ENCODE measurements at places on chromosomes 13 and 19.
A peak's percentile ranks its signal among the peaks of the same experiment; 100 is the strongest.

GRCh38 chr19:43469160-43469480 is 3.7 kb upstream of the LYPD3 start:
- peak; percentile 25 for DNase-seq

DNA sequence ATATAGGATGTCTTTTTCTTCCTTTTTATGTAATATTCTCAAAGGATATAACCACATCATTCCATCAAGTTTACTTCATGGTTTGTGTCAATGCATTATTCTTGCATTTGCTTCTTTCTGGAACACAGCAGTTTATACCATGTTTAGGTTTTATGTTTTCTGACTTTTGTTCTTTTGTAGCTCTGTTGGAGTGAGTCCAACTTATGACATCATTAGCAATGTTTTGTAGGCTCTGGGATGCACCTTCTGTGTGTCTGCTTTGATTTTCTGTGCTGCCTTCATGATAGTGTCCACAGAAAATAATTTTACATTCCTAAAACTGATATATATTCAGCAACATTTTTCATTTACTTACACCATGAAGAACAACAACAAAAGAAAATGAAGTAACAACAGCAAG is 68.9 kb downstream of the SHISA2 start:
- peak; percentile 6 for DNase-seq

GRCh38 chr19:35773020-35773806 is 2.2 kb upstream of the ARHGAP33 start:
- peak; percentile 54 for DNase-seq

GRCh38 chr19:17868669-17869068 is 3.1 kb upstream of the SLC5A5 start:
- no peak for DNase-seq

GRCh38 chr13:25902891-25903341 is 148.9 kb downstream of the SHISA2 start:
- no peak for DNase-seq

DNA sequence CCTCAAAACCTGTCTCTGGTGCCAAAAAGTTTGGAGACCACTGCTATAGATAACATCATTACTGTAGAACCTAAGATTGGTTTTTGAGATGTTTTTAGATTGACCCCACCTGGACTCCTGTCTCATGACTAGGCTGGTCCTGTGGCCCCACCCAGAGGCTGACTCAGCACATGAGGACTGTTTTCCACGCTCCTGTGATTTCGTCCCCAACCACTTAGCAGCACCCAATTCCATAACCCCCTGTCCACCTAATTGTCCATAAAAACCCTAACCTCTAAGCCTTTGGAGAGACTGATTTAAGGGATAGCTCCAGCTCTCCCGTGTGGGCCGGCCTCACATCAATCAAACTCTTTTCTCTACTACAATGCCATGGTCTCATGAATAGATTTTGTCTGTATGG is 25.6 kb upstream of the GAS6 start:
- DNase-seq: no peak

DNA sequence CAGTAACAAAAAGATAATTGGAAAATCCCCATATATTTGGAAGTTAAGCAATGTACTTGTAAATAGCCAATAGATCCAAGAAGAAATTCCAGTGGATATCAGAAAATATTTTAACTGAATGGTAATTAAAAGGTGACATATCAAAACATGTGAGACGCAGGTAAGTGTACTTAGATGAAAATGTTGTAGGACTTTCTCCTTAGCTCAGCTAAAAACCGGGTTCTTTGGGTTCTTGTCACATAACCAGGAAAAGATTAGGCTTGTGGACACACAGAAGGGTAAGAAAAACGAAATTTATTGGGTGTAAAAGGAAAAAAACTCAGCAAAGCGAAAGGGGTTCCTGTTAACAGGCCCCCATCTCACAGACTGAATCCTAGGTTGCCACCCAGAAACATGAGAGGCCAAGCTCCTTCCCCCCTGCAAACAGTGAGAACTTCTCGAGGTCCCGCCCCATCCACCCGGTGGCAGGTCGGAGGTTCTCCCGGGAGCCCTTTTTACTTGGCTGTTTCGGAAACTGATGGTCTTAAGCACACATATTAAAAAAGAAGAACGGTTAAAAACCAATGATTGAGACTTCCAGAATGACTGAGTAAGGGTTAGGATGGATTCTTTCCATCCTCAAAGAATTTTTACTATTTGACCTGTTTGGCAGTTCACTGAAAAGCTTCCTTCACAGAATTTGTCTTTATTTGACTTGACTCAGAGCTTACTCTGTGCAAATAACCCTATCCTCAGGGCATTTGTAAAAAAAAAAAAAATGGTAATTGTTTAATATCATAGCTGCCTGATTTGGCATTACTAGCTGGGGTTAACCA is 3.1 kb upstream of the CCDC70 start:
- DNase-seq: no peak

GRCh38 chr19:45805719-45806118 is 9.4 kb downstream of the RSPH6A start:
- no peak for DNase-seq

GRCh38 chr13:20141238-20142022 is 19.4 kb downstream of the GJA3 start:
- no peak for DNase-seq

GRCh38 chr19:28864024-28864503 is 348.9 kb downstream of the UQCRFS1 start:
- DNase-seq: no peak
